Natural killer cell treated with Interleukin-12 subunit alpha and Interleukin-12 subunit beta and Interleukin-15 and Interleukin-18, amount 100 ng/mL, for 72 hours (primary cell): ENCODE measurements at places on chromosomes 11 and 22. TPM values are rescaled to one million over a fixed set of nuclear protein-coding genes. Genes with fewer than 3 reads are reported as not detected.

KIRREL3 gene
- not detected for total RNA-seq

UBTFL1 gene
- total RNA-seq, result not detected

GRCh38 chr11:127651175-127651887 is 650.8 kb upstream of the KIRREL3 start:
- no peak for DNase-seq

GRCh38 chr11:34480314-34480713 is 33.3 kb downstream of the ELF5 start:
- no peak for DNase-seq

DNA sequence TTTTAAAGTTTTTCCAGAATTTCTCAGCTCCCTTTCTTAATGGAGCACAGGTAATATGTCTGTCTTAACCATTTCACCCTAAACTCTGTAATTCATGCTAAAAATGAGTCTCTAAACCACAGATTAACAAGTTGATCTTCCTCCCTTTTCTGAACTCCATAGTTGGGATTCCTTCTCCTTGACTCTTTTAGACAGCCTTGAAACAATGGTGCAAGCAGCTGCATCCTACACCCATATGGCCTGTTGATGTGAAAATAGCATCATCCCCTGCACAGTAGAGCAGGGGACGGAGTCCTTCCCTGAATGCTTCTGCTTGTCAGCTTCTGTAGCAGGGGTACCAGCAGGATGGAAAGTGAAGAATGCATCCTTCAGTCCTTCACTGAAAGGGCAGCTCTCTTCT is 192.8 kb upstream of the SORL1-AS1 start:
- no peak for DNase-seq

YPEL1 gene
- total RNA-seq, result 19.0 TPM

- DNase-seq, result no peak
These were observed 13.6 kb upstream of the MTNR1B start for GRCh38 chr11:92955860-92956259.

- DNase-seq, result no peak
These were observed 151.0 kb downstream of the MPPED1 start for GRCh38 chr22:43562843-43563242.

IGF2 gene
- 0.17 TPM for total RNA-seq

DNA sequence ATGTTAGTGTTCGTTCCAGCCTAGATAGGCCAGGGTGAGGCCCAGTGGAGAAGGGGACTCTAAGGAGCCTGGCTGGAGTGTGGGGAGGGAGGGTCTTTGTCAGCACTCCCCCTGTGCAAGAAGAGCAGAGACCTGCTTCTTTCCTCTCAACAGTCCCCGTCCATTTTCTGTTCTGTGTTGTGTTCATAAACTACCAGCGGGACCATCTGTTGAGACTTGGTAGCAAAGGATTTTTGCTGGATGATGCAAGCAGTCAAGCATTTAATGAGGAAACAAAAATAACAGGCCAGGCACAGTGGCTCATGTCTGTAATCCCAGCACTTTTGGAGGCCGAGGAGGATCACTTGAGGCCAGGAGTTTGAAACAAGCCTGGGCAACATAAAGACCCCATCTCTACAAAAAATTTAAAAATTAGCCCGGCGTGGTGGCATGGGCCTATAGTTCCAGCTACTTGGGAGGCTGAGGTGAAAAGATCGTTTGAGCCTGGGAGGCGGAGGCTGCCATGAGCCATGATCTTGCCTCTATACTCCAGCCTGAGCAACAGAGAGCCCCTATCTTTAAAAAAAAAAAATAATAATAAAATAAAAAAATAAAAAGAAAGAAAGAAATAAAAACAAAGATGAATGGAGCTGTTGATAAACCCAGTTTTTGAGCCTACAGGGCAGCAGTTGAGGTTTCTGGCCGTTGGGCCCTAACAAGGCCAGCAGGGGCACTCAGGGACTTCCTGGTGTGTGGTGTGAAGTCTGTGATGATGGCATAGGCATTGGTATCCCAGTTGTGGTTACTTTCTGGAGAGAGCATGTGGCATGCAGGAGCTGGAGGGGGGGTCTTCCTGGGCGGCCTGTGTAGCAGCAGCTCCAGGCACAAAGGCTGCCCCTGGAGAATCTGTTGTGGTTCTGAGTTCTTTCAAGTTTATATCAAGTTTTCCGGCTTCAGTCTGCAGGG is 1.7 kb upstream of the TXNRD2 start:
- no peak for DNase-seq

DNA sequence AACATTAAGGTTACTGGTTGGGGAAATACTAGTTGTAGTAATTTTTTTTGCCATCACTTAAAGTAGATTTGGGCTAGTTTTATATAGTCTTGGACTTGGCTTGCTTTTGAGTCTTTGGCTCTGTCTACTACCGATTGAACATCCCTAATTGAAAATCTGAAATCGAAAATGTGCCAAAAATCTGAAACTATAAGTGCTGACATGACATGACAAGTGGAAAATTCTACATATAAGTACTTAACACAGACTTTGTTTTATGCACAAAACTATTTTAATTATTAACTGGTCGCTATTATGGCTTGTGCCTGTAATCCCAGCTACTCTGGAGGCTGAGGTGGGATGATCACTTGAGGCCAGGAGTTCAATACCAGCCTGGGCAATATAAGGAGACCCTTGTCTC is 22.5 kb downstream of the RNF169 start:
- no peak for DNase-seq

GRCh38 chr22:20536590-20537324 is 29.3 kb downstream of the MED15 start:
- DNase-seq, result no peak

- DNase-seq, result no peak
These were observed 267.4 kb upstream of the CCDC179 start for GRCh38 chr11:23127706-23128105.

FOSL1 gene
- 7.9 TPM for total RNA-seq

DNA sequence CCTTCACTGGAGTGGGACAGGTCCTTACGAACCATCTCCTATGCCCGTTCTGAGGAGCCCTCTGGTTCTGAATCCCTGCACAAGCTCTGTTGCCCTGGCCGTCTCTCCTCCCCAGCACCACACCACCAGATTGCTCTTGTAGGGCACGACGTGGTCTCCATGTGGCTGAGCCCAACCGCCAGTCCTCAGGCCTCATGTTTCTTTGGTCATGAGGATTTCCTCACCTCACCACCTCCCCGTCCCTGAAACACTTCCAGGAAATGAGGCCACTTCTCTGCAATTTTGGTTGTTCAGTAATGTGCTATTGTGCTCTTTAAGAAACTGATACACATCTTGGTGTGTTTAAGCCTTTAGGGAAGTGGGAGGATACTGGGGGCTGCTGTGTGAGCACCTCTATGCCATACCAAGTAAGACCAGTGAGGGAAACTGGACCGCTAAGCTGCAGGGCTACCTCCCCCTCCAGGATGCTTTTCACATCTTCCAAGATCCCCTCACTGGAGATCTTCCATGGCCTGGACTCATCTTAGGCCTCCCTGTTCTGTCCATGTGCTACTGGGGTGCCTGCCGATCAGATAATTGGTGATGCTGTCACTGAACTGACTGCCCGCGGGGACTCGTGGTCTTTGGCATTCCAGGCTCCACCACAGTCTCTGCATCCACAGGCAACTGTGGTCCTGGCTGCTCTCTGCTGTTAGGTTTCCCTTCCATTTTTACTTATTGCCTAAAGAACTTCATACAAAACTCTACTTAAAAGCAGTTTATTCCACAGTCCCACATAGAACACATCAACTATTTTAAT is 21.9 kb downstream of the DRICH1 start:
- DNase-seq, result no peak

DNA sequence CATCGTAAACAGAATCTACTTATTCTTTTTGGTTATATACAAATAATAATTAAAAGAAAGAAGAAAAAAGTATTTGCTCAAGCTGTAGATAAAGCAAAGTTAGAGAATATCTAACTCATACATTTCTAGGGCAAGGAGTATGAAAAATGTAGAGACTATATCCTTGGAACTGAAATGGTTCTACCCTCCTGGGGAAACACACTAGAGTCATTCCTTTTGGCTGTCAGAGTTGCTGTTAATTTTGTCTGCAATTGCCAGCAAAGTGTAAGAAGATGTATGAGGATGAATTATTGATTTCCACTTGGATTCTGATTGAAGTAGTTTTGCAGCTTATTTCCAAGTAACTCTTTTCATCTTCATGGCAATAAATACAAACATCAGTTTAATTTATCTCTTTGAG is 69.1 kb downstream of the SLC17A6 start:
- no peak for DNase-seq

DNA sequence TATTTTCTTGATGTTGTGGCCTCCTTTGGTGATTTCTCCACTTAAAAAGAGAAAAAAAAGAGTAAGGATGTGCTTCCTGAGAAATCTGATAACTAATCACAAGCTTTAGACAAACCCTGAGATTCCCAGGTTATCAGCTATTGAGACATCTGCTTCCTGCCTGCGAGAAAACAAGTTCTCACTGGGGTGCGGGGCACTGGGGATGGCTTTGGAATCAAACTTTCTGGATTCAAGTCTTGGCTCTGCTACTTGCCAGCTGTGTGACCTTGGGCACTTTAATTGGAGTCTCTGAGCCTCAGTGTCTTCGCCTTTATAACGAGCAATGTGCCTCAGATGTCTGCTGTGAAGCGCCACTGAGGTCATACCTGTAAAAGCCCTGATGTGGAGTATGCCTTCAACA is 152.5 kb upstream of the NAV2 start:
- no peak for DNase-seq

PKP3 gene
- not detected for total RNA-seq

- no peak for DNase-seq
These were observed 562.8 kb upstream of the CCDC179 start for GRCh38 chr11:23423104-23423503.

CDC42EP2 gene
- total RNA-seq, result 1.7 TPM

BIK gene
- not detected for total RNA-seq

MIOX gene
- total RNA-seq, result 0.45 TPM

C11orf24 gene
- 43.0 TPM for total RNA-seq

DNA sequence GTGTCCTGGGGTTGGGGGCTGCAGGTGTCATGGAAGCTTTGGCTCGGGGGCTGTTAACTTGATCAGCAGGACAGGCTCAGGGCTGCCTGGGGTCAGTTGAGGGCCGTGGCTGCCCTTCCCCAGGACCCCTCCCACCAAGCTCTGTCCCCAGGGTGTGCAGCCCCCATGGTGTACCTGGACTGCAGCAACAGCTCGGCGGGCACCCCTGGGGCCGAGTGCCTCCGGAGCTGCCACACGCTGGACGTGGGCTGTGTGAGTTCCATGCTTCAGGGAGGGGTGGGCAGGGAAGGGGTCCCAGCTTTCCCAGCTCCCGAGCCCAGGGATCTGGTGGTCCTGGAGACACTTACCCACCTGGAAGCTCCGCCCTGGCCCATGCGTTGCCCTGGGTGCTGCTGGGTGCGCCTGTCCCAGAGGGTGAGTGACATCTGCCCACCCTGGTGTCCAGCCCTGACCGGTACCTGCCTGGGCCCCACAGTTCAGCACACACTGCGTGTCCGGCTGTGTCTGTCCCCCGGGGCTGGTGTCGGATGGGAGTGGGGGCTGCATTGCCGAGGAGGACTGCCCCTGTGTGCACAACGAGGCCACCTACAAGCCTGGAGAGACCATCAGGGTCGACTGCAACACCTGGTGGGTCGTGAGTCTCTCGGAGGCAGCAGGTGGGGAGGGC is 11.3 kb downstream of the MUC5B start:
- DNase-seq, result peak; percentile 42

LAYN gene
- total RNA-seq, result 0.67 TPM

DNA sequence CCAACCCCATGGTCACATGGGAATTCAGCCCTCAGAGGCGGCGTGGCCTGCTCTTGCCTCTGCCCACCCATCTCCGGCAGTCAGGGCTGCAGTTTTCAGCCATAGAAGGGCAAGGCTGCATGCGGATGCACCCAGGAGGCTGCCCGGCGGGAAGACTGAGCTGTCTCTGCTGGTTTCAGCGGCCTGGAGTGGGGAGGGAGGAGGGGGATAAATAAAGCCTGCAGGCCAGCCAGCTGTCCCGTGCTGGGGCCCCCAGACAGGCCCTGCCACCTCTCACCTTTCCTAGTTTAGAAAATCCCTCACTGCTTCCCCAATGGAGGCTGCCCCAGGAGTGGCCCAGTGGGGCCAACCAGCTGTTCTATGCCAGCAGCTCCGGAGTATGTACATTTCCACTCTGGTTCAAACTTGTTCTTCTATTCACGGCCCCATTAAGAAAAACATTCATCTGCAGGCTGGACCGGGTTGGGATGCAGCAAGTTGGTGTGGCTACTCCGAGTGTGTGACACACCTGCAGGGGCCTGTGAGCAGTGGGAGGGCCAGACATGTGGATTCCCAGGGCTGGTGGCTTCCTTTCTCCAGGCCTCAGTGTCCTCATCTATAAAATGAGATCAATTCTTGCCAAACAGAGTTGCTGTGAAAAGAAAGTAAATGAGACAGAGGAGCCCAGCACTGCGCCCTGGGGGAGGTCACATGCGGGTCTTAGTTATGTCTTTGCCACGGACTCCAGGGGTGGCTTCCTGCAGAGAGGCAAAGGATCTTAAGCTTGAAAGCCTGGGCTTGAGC is 5.0 kb downstream of the MICALL1 start:
- no peak for DNase-seq

PDE3B gene
- total RNA-seq, result 56.8 TPM

- DNase-seq, result no peak
These were observed 12.5 kb downstream of the TAF1D start for GRCh38 chr11:93728792-93729128.

DNA sequence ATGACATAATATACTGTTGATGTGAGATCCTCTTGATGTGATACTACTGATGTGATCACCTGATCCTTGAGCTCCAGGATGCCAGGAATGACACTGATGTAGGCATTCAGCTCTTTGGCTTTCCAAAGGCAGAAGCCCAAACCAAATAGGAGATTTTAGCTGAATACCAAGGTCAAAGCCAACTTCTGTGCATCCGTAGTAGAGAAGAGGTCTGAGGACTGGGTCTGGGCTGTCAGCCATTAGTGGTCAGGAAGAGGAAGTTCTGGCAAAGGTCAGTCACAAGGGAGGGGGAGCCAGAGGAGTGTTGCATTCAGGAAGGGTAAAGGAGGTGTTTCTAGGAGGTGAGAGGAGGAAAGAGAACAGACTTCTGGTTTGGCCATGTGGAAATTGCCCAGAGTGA is 53.4 kb upstream of the PARVG start:
- no peak for DNase-seq

NAGA gene
- total RNA-seq, result 24.2 TPM

CEP57 gene
- total RNA-seq, result 52.0 TPM

DNA sequence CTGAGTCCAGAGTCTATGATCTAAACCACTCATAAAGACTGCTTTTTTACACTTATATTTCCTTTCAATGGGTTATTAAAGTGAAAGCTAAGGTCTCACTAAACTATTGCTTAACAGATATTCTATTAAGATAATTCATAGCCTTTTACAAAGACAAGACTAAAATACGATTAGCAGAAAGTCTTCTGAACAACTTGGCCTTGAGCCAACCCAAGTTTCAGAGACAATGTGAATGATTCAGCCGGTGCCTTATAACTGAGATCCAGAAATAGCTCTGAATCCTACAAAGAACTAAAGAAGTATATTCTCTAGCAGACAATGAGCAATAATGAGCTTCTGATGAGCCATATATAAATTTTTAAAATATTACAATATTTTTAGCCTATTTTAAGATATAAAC is 41.5 kb upstream of the CARD18 start:
- DNase-seq, result no peak
